ENCODE measurements at places on chromosomes 5 and 9.

DNA sequence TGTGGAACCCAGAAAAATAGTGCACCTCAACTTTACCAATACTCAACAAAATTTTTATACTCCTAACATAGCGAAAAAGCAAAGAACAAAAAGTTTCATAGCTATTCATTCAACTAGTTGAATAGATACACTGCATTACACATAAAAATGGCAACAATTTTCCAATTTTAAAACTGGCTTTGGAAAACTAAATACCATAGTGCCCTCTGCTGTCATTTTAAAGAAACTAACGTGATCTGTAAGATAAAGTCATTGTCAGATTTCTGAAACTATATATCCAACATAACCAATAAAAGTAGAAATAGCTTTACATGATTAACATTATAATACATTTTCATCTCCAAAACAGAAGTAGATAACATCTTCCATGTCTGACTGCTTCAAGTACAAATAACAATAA is 31.6 kb downstream of the DTWD2 start:
- DNase-seq: no peak

DNA sequence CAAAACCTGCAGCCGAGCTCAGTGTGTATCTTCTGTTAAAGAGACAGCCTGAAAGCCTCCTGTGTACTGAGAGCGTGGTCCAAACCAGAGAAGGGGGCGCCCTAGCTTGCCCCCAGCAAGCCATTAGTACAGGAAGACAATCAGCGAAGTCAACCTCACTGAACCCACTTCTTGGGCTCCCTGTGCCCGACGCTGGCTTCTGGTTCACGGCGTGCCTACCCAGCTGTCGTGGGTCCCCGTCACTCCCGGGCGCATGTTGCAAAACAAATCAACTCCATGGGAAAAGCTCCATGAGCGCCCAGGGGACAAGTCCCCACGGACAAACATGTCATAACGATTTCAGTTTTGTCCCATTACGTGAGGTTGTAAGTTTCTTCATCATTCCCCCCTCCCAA is 326.9 kb downstream of the SH3GL2 start:
- no peak for DNase-seq

GRCh38 chr5:98961665-98962344 is 33.0 kb upstream of the CHD1 start:
- DNase-seq: no peak

GRCh38 chr9:32899761-32900160 is 101.7 kb downstream of the APTX start:
- DNase-seq: no peak

GRCh38 chr9:98406469-98406868 is 151.0 kb upstream of the TBC1D2 start:
- no peak for DNase-seq

DNA sequence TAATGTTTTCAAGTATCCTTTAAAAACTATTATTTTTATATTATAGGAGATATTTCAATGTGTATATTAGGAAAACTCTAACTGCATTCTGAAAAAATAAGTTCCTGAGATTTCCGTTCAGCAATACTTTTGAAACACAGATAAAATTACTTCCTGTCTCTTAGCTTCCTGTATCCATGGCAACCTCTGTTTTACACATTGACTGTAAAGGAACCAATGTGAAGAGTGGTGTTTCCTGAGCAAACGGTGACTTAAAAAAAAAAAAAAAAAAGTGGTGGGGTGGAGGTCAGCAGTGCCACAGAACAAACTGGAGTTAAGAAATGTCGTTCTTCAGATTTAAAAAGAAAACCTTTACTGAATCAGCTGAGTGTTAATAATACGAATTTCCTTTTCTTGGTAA is at the start of gene LRRC70:
LRRC70 (plus strand) TSS at position 280 of the 400 bp plus-strand sequence. CDS start 620 bp downstream, outside the sequence.
- no peak for DNase-seq

- no peak for DNase-seq
Measured at GRCh38 chr5:74641735-74642542, 1.4 kb upstream of the ENC1 start.

DNA sequence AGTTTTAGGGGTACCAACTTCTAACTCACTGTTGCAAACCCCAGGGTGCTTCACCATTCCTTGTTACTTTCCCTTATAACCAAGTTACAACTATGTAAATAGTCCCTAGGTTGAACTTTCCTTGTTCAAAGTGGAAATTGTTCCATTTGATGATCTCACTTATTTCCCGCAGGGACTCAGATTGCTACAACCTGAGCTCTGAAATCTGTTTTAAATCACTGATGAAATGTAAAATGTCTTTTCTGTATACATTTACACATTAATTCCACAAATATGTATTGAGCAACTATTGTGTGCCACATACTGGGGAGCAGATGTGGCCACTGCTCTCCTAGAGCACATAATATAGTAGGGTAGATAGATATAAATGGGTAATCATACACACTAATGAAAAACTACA is 69.1 kb upstream of the TARS1 start:
- DNase-seq: no peak

All from effector CD8-positive, alpha-beta T cell (primary cell).